ENCODE measurements at places on chromosomes 2 and 18.

GRCh38 chr2:5839550-5839949 lies 147.4 kb downstream of the SOX11 start:
- DNase-seq = no peak

GRCh38 chr2:179253226-179253625 lies 11.4 kb downstream of the SESTD1 start:
- DNase-seq = no peak

DNA sequence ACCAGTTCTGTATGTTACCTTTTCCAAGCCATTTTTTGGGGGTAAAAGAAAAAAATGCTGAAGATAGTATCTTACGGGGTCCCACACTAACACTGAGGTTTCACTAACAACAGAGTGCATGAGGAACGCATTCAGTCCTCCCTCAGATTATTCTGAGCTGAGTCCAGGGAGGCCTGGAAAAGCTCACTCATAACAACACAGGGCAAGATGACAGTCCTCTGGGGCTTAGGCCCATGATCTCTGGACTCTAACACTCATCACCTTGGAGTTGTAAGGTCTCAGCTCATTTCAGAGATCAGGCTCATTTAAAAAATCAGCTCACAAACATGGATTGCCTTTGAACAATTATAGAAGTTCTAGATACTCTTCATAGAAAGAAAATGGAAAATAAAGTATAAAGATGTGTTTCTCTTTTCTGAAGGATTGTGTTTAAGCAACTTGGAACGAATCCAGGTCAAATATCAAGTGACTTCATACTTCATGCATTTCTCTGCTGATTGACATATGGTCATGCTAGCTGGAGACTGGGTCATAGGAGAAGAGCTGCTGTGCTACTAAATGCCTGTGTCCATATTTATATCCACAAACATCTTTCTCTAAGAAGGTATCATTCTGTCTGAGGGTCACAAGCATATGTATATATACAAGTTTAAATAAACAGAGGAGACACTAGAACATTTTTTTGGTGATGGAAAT lies 265.8 kb downstream of the ALK start:
- DNase-seq = no peak

- no peak for DNase-seq
These were observed 2.8 kb downstream of the ETAA1 start for GRCh38 chr2:67399831-67400489.

DNA sequence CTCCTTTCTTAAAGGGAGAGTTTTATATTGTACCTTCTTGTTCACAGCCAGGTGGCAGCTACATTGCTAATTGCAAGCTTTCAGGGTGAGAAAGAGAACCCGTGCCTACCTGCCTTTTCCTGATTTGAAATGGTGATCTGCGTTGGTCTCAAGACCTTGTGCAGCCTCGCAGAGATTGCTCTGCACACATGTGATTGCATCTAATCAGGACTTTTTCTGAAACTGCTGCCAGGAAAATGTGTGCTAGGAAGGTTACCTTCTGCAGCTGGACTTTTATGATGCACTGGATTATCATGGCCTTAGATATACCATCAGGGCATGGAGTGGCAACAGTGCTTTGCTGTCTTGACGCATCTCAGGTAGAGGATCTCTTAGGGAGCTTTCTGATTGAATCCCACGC lies 45.1 kb downstream of the AGAP1 start:
- DNase-seq = no peak

DNA sequence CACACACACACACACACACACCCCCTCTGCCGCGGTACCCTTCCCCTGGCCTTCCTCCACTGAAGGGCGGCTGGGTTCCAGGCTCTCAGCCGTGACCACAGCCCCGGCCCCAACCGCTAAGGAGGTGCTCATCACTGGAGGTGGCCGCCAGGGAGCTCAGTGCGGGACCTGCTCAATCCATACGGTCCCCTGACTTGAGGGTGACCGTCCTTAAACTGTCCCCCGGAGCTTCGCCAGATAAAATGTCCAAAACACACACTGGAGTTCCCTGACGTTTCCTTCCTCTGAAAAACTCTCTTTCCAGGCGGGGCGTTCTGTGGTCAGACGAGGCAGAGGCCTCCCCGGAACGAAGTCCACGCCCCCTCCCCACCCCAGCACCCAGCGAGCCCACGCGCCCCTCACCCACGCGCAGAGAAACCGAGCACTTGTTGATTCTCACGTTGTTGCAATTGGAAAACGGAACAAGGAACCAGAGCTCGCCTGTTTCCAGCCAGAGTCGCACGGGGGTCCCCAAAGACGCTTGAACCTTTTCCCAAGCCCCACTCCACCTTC lies 1.4 kb downstream of the MBP start:
- DNase-seq = no peak

DNA sequence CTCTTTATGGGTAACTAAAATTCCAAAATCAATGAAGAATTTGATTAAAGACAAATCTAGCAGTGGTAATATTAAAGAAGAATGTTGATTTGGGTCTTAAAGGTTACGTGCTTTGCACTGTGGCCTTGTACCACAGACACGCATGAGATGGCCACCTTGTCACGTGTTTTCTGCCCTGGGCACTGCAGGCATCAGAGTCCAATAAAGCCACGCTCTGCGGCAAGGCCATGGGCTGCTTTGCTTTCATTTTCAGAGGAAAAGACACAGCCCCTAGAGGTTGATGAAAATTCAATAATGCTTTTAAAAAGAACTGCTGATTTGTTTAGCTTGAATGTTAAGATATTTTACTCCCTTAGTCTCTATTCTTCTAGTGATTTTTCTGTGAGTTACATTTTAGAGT lies 30.4 kb downstream of the AOX1 start:
- DNase-seq = peak; percentile 19

GRCh38 chr2:222358876-222359275 lies 60.1 kb upstream of the PAX3 start:
- no peak for DNase-seq

GRCh38 chr2:231597014-231597611 lies 4.4 kb downstream of the TEX44 start:
- peak; percentile 30 for DNase-seq

DNA sequence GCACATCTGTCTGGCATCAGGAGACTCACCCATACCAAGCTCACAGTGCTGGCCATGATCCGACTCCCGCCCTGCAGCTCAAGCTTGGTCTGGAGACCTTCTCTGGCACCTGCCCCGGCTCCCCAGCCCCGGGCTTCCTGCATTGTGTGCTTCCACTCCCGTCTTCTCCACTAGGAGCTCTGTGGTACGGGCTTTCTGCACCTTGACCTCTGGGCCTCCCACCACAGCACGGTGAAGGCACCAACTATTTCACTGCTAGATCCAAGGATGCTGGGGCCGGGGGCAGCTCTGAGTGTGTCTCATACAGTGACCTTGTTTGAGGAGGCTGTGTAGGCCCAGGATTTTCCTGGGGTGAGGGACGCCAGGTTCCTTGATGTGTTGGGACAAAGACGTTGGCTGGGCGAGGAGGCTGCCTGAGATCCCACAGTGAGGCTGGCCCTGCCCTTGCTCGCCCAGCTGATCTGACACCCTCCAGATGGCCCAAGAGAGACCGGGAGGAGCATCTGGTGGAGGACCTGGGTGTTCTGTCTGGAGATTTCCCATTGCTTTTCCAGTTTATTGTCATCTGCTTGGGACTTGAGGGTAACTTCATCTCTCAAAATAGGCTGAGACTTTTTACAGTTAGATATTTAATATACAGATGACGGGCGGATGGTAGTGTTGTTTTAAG lies 64.0 kb downstream of the HPCAL1 start:
- no peak for DNase-seq

DNA sequence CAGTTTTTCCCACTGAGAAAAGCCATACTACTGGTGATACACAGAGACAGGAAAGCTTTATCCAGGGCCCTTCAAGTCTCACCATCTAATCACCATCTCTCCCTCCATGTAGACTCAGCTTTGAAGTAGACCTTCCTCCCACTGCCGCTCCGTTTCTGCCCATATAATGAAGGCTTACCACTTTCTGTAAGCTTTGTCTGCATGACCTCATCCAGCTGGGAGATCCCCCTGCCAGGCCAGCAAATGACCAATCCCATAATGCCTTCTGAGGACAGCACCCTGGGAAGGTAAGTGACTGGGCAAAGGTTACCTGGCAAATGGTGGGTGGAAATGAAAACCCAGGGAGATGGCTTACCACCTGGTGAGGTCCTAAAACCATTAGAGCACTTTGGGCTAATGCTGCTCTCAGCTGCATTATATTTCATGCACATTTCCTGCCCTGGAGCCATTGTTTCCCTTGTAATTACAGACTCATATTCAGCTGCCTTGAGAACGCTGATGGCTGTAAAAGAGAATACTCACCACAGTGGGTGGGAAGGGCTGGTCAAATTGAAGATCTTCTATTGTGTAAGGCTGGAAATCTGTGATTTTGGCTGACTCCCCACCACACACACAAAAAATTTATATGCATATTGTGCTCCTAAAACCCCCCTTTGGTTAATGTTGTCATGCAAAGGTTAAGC lies 350.7 kb upstream of the SYT4 start:
- no peak for DNase-seq

DNA sequence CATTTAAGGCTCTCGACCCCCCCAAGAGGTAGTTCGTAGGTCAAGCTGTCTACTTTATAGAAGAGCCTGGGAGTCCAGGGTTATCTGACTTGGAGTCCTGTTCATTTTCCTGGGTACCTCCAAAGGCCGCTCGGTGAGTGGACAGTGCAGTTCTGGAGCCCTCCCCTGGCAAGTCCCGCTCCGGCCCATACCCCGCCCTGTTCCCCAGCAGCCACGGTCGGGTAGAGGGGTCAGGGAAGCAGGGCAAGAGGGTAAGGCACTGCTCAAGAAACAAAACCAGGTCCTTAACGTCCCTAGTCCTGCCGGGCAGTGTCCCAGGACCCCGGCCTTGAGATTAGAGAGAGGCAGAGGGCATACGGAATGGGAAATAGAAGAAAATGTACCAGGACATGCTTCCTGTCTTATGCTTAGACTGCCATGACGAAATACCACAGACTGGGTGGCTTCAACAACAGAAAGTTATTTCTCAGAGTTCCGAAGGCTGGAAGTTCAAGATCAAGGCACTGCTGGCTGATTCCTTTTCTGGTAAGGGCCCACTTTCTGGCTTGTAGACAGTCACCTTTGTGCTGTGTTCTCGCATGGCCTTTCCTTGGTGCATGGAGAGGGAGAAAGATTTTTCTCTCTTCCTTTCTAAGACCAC lies 5.4 kb upstream of the HPCAL1 start:
- no peak for DNase-seq

- DNase-seq = peak; percentile 21
These were observed 441.8 kb downstream of the ZEB2 start for GRCh38 chr2:144078106-144078505.

DNA sequence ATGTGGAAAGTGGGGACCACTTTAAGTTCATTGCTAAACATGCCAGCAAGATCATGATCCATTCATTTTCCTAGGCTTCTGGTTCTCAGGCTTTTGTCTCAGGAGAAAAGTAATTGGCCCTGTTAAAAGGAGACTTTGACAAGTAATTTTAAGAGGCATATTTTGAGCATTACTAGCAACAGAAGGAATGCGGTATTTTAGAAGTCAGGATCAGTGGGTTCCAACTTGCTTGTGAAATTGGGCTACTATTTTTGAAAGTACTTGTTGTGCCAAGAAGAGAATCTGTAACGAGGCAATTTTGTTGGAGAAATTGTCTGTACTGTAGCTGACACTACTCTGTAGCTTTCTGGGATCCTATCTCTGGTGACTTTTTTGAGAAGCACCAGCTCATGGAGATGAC lies 59.4 kb downstream of the CERS6 start:
- no peak for DNase-seq

GRCh38 chr2:70477441-70477844 lies 76.2 kb downstream of the TGFA start:
- DNase-seq = no peak

DNA sequence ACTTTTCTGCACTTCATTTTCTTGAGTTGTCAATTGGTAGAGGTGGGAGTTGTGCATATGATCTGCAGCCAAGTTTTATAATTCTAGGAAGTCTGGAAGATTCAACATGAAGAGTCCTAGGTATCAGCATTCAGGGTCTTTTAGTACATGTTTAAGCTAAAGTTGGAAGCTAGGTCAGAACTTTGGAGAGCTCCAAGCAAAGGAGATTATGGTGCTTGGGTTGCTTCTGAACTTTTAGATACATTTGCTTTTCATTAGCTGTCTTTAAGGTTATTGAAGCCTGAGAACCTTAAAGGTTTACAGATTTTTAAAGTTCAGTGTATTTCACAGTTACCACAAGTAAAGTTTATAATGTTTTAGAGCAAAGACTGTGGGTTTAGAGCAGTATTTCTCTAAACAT lies 85.5 kb downstream of the EPC2 start:
- no peak for DNase-seq

GRCh38 chr2:200788121-200788718 lies 23.5 kb upstream of the BZW1 start:
- no peak for DNase-seq

GRCh38 chr2:190060019-190060418 lies 2.5 kb downstream of the MSTN start:
- no peak for DNase-seq

- DNase-seq = no peak
These were observed 46.8 kb upstream of the CDH7 start for GRCh38 chr18:65704046-65704445.

- DNase-seq = peak; percentile 58
These were observed 813 bp upstream of the MEIS1 start for GRCh38 chr2:66433945-66434678.

- no peak for DNase-seq
These were observed 130.4 kb downstream of the GLI2 start for GRCh38 chr2:120866071-120866470.

DNA sequence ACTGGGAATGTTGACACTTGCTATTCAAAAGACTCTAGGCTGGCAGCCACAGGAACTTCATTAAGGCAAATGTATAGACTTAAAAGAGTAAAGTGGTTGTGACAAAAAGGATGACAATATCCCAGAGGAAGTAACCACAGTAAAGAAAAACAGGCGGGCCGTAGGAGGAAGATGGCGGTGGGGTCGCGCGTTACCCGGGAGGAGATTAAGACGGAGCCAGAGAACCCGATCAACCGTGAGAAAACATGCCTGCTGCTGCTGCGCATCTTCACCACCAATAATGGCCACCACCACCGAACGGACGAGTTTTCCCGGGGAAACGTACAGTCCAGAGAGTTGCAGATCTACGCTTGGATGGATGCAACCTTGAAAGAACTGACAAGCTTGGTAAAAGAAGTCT lies 14.0 kb upstream of the NEUROD1 start:
- DNase-seq = no peak

DNA sequence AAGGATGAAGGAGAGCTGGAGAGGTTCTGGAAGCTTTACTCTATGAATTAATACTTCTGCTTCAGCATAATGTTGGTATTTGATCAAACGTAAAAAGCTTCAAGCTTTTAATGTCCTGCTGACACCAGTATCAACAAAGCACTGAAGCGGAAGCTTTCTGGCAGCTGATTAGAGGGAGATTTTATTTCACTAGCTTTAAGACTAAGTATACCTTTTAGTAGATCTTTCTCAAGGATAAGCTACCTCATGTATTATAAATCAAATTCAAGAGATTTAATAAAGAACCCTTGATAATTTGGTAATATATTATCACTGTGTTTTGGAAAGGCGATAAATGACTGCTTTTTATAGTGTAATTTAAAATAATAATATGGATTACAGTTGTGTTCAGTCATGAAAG lies 128.0 kb upstream of the CD302 start:
- no peak for DNase-seq

- DNase-seq = no peak
These were observed 238.7 kb downstream of the SH3RF3 start for GRCh38 chr2:109367683-109368082.

GRCh38 chr2:11281186-11281585 lies 63.2 kb downstream of the ROCK2 start:
- DNase-seq = no peak
